Activated CD4-positive, alpha-beta T cell treated with anti-CD3 and anti-CD28 coated beads for 36 hours (primary cell): ENCODE measurements at places on chromosomes 16 and 17. TPM values are rescaled to one million over a fixed set of nuclear protein-coding genes. Genes with fewer than 3 reads are reported as not detected.

DNA sequence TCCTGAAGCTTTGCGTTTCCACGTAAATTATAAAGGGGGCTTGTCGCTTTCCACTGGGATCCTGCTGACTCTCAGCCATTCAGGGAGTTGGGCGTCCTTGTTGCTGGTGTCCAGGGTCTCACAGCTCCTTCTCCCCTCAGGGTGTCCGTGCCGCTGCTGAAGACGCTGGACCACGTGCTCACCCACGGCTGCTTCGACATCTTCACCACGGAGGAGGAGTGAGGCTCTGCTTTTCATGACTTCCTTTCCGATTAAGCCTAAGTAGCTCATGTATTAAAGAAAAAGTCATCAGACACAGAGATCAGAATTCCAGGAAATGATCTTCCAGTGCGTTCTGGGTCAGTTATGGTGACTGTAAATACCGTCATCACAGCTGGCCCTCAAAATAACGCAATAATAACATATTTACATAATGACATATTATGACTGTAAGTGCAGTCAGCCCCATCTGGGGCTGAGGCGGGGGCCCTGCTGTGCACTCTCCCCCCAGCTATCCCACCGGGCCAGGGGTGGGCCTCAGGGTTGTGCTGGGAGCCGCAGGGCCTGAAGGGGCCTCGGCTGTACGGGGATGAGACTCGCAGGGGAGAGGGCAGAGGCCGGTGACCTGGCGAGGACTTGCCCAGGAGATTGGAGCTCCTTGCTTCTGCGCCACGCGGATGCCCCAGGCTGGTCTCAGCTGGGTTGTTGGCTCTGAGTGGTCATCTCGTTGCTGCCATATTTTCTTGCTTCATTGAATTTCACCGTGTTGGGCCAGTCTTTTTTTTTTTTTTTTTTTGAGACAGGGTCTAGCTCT, 92.9 kb upstream of the ZNF750 start:
- no peak for DNase-seq

- peak; percentile 52 for DNase-seq
Measured at GRCh38 chr17:76139801-76140660, 1.0 kb downstream of the FOXJ1 start.

The NOTUM gene
- total RNA-seq: 0.87 TPM

The PCGF2 gene
- total RNA-seq: 1.6 TPM
